ENCODE measurements at places on chromosomes 11 and 22. TPM values are rescaled to one million over a fixed set of nuclear protein-coding genes. Genes with fewer than 3 reads are reported as not detected.

DNA sequence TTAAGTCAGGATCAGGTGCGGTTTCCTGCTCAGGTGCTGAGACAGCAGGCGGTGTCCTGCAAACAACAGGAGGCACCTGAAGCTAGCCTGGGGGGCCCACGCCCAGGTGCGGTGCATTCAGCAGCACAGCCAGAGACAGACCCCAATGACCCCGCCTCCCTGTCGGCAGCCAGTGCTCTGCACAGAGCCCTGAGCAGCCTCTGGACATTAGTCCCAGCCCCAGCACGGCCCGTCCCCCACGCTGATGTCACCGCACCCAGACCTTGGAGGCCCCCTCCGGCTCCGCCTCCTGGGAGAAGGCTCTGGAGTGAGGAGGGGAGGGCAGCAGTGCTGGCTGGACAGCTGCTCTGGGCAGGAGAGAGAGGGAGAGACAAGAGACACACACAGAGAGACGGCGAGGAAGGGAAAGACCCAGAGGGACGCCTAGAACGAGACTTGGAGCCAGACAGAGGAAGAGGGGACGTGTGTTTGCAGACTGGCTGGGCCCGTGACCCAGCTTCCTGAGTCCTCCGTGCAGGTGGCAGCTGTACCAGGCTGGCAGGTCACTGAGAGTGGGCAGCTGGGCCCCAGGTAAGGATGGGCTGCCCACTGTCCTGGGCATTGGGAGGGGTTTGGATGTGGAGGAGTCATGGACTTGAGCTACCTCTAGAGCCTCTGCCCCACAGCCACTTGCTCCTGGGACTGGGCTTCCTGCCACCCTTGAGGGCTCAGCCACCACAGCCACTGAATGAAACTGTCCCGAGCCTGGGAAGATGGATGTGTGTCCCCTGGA lies at the start of gene MYO7A:
MYO7A (plus strand) TSS at position 327 of the 772 bp plus-strand sequence. CDS start 2,389 bp downstream, outside the sequence.
- DNase-seq = no peak

DNA sequence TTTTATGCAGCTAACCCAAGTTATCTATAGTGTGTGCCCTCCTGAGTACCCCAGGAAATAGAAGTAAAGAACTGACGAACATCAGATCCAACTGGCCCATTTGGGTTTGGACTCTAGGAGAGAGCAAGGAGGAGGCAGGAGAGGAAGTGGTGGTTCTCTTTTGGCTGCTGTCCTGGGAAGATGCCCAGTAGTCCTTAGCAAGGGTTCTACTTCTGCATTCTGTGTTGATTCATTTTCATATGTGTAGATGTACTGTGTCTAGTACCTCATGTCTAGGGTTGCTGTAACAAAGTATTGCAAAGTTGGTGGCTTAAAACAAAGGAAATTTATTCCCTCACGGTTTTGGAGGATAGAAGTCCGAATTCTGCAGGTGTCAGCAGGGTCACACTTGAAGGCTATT lies 6.6 kb upstream of the MMP27 start:
- DNase-seq = no peak

The PTPRCAP gene
- total RNA-seq = 7.1 TPM

DNA sequence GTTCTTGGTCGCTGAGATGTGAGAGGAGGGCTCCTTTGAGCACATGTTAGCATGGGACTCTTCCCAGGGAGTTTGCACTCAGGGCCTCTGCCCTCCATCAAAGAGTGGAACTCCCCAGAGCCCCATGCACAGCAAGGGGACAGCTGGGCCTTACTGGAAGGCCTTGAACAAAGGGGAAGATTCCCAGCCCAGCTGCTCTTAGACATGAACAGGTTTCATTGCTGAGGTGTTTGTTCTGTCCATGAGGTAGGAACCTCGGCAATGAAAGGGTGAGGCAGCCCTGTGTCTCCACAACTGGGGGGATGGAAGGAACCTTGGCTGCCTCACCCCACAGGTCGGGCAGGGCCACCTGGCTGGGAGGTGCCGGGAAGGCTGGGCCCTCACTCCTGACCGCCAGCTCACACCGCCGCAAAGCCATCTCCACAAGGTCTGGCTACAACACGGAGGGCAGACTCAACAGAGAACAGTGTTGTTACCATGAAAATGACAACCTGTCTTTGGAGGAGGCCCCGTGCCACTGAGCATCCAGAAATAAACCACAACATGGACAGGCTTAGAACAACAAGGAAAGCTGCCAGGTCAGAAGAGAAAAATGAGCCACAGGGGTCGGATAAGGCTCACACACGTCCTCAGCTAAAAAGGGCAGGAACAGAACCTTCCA lies 3.2 kb downstream of the DERL3 start:
- no peak for DNase-seq

- no peak for DNase-seq
These were observed 567.6 kb downstream of the BRD1 start for GRCh38 chr22:49259839-49260615.

GRCh38 chr11:61327669-61328071 lies 5.2 kb downstream of the DDB1 start:
- no peak for DNase-seq

DNA sequence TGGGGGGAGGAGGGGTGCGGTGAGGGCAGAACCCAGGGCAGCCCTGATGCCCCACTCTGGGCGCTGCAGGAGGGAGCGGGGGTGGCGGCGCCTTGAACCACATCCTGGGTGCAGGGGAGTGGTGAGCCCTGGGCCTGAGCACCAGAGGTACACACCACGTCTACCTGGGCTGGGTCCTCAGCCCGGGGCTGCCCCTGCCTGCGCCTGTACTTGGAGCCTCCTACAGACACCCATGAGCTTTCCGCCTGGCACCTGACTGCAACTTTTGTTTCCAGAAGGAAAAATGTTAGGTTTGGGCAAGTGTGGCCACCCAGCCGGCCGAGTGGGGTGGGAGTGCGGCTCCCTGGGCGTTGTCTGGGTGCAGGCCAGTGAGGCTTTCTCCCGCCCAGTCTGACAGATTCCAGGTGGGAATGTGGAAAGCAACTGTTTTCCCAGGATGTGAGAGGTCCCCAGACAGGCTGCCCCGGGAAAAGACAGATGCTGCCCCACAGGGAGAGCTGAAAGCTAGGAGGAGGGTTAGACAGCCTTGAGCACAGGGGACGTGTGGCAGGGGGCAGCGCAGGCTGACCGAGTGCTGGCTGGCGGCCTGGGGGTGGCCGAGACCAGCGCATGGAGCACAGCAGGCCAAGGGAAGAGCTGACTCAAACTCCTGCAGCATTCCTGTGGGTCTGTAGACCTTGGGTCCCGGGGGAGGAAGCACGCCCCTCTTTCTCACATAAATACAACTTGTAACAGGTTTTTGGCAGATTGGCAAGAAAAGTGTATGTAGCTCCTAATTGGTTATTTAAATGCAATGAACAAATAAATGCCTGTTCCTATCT lies 44.1 kb downstream of the GNB1L start:
- no peak for DNase-seq

GRCh38 chr11:119433358-119433725 lies 10.4 kb upstream of the THY1 start:
- no peak for DNase-seq

DNA sequence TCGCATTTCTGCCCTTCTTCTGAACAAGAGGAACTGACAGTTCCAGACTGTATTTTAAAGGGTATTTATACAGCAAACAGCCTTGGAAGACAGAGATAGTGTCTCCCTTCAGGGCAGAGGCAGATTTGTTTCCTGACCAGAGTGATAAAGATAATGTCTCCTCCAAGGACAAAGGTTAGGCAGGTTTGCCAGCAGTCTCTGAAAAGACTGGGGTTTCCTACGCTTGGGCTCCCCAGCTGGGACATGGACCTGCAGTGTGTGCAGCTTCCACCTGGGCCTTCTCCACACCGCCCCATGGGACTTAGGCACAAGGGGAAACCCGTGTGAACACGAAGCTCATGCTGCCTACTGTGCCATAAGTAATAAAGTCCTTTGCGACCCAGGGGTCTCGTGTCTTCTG lies 42.1 kb downstream of the RPL27A start:
- no peak for DNase-seq

All from esophagus squamous epithelium (tissue), 5 donors.